Mesenteric fat pad (tissue), 1 donor: ENCODE measurements at places on chromosomes 3 and 15. TPM values are rescaled to one million over a fixed set of nuclear protein-coding genes. Genes with fewer than 3 reads are reported as not detected.

DNA sequence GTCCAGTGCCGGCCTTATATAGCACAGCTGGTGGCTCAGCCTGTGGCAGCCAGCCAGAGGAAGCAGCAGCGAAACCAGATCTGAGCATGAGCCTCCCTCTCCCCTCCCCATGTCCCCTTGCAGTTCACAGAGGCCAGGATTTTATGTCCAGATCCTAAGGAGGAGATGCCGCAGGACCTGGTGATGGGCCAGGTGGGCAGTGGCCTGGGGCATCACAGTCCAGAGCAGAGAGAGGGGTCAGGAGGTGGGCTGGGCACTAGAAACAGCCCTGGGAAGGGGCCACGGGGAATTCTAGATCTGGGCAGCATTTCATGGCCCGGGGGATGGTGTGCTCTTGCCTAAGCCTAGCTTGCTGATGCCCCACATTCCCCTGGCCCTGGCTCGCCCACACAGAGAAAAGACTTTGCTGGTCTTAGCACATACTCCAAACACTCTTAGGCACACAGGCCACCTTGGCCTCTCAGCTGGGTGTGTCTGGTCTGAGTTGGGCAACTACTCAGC, 259 bp upstream of the CILP start:
- no peak for DNase-seq

DNA sequence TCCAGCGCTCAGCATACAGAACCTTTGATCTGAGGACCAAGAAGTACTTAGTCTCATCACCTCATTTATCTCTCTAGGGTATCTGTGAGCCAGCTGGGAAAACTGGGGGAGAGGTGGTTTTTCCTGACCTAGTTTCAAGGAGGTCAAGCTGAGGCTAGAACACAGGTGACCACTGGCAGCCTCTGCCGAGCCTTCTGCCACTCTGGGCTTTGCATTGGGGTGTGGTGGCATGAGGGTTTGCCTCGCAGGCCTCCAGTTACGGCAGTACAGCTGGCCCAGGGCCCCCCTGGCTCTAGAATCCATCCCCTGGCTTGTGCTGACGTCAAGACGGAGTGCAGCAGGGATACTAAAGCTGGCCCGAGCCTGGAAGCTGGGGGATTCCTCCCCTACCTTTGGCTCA, 34.7 kb upstream of the CDCP1 start:
- no peak for DNase-seq

The JMJD7 gene
- 7.7 TPM for total RNA-seq

GRCh38 chr15:88979674-88980073, 66.5 kb upstream of the MFGE8 start:
- no peak for DNase-seq

DNA sequence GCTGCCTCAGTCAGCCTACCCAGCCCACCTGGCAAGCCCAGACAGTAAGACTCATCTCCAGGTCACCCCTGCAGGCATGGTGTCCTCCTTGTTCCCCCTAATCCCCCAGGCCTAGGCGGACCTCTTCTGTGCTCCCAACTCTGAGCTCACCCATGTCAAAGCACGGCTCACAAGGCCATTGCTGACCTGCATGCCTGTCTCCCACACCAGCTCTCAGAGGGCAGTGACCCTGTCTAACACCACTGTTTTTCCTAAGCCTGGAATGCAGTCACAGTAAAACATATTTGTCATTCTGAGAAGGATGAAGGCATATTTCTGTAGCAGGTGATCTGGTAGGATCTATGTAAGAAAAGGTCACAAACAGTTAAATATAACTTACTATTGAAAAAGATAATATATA, 110.3 kb upstream of the HACD2 start:
- no peak for DNase-seq

- no peak for DNase-seq
Observed at GRCh38 chr3:101495552-101495951, 17.5 kb downstream of the SENP7 start.

The TMEM40 gene
- not detected for total RNA-seq

DNA sequence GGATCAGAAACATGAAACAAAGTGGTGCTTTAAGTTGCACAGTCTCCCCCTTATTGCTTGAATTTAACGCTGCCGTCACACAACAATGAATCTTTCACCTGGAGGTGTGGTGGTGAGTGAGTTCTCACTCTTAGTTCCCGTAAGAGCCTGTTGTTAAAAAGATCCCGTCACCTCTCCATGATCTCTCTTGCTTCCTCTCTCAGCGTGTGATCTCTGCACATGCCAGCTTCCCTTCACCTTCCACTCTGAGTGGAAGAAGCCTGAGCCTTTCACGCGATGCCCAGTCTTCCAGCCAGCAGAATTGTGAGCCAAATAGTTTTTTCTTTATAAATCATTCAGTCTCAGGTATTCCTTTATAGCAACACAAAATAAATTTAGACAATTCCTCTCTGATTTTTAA, 136.7 kb upstream of the CHL1 start:
- DNase-seq = no peak

The IL17RC gene
- 28.8 TPM for total RNA-seq

GRCh38 chr15:47367726-47368390, 349.4 kb upstream of the SEMA6D start:
- DNase-seq = no peak

- DNase-seq = no peak
Observed at GRCh38 chr3:108035751-108036150, 55.1 kb downstream of the CD47 start.

GRCh38 chr15:67782691-67782991, 42.7 kb upstream of the SKOR1 start:
- no peak for DNase-seq

The TUSC7 gene
- total RNA-seq = not detected

The CFAP20DC gene
- total RNA-seq = not detected

The SV2B gene
- 8.1 TPM for total RNA-seq

DNA sequence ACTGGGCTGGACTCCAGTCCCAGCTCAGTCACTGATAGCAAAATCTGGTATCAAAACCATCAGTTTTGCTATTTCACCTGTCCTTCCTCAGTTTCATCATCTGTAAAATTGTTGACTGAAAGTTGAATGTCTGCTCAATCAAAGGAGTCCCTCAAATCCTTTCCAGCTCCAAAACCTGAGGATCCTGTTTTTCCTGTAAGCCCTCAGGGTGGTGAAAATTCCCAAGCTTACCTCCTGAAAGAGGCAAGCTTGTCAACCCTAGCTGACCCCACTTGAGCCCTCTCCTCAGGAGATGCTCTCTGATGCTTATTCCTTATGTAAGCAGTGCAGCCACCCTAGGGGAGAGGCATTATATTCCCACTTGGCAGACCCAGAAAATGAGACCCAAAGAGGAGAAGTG, 82.6 kb downstream of the HMG20A start:
- DNase-seq = no peak

- DNase-seq = no peak
Observed at GRCh38 chr3:168341956-168342936, 246.5 kb upstream of the GOLIM4 start.

- DNase-seq = no peak
Observed at GRCh38 chr3:47741925-47742324, 39.8 kb downstream of the SMARCC1 start.
